ENCODE measurements at places on chromosomes 11 and 22. TPM values are rescaled to one million over a fixed set of nuclear protein-coding genes. Genes with fewer than 3 reads are reported as not detected.

GRCh38 chr22:36743011-36743410, 32.9 kb downstream of the IFT27 start:
- no peak for DNase-seq

DNA sequence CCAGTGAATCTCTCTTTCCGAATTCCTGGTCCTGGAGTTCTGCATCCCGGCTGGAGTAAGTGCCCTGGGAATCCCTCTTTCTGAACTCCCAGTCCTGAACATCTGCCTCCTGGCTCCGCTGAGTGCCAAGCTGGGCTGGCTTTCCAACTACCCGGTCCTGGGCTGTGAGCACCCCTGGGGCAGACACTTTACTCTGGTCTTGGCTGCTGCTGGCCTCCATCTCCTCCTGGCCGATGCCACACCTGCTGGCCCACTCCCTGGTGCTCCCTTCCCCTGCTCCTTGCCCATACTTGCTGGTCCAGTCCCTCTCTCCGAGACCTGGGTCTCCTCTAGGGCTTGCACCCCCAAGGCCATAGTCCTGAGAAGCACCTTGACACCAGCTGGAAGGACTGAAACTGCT, 14.7 kb downstream of the TNKS1BP1 start:
- no peak for DNase-seq

DNA sequence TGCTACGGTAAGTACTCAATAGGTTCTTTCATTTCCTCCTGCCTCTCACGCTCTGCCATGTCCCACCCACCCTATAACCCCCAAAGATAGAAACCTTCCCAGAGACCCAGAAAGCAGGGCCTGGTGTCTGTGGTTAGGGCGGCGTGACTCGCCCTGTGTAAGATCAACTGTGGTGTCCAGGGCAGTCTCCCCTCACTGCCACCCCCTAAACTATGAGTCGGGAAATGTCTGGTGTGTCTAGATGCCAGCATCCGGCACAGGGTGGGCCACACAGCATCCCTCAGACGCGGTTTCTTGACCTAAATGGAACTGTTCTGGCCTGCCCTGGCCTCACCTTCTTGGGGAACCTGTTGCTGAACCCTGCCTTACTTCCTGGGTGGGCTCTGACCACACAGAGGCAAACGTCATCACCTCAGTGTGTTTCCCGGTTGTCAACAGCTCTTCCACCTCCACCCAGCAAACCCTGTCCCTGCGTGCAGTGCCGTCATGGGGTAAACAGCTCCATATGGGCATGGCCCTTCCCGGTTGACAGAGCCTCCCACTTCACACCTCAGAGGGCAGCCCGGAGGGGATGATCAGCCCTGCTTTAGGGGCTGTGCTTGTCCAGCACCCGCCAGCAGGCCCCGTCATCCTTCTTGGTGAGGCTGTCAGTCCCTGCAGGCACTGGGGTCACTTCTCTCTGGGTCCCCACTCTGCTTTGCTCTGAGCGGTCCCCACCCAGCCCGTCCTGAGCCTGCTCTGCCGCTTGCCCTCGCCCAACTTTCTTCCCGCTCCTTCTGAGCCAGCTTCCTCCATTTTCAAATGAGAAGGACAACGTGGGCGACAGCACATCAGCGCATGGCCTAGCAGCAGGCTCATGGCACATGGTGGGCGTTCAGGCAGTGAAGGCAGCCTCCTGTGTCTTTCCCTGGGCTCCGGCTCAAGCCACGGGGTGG, 6.0 kb downstream of the WNT11 start:
- no peak for DNase-seq

SMTNL1 gene
- not detected for total RNA-seq

- DNase-seq, result no peak
Measured at GRCh38 chr22:49555526-49555925, 272.1 kb downstream of the BRD1 start.

Measured in activated T-cell treated with anti-CD3 and anti-CD28 coated beads, Interleukin-2, amount 50 U/mL, for 4 hours (primary cell).